Heart right ventricle (tissue), 16 donors: ENCODE measurements at places on chromosomes 6 and 20. TPM values are rescaled to one million over a fixed set of nuclear protein-coding genes. Genes with fewer than 3 reads are reported as not detected.

Gene FAM210B
- 53.4 TPM for total RNA-seq

Gene FAM184A
- total RNA-seq = 0.53 TPM

Gene SLA2
- 0.20 TPM for total RNA-seq

Gene C20orf202
- total RNA-seq = not detected

Gene SNAI1
- 0.59 TPM for total RNA-seq

Gene ADAM33
- total RNA-seq = 13.2 TPM

Gene OOEP
- total RNA-seq = not detected

Gene SPATA2
- 6.9 TPM for total RNA-seq

Gene RAET1E
- total RNA-seq = 0.48 TPM

Gene DNAH8
- not detected for total RNA-seq

Gene PRL
- not detected for total RNA-seq

Gene PNPLA1
- not detected for total RNA-seq

Gene PTCHD4
- 0.23 TPM for total RNA-seq

Gene EDN3
- not detected for total RNA-seq

Gene ADGRF4
- 0.74 TPM for total RNA-seq

Gene ORC3
- 27.2 TPM for total RNA-seq

Gene BAG2
- total RNA-seq = 14.1 TPM

Gene VSTM2L
- 13.9 TPM for total RNA-seq

Gene GNMT
- total RNA-seq = 0.31 TPM

Gene TTK
- total RNA-seq = 0.46 TPM

Gene HLA-DQB1
- 6.7 TPM for total RNA-seq

Gene WFDC5
- not detected for total RNA-seq

Gene ENPP5
- total RNA-seq = 3.0 TPM

Gene RIPPLY2
- not detected for total RNA-seq

Gene TSHZ2
- 2.9 TPM for total RNA-seq

Gene ECT2L
- 1.5 TPM for total RNA-seq

Gene PMEPA1
- total RNA-seq = 30.4 TPM

Gene POPDC3
- 37.0 TPM for total RNA-seq

Gene RNF39
- total RNA-seq = not detected
